ENCODE measurements at places on chromosomes 7 and 10. TPM values are rescaled to one million over a fixed set of nuclear protein-coding genes. Genes with fewer than 3 reads are reported as not detected.

Gene FOXP2
- 2.4 TPM for total RNA-seq

Gene KEL
- total RNA-seq = 0.62 TPM

Gene PWWP2B
- 22.3 TPM for total RNA-seq

Gene MUC12
- total RNA-seq = not detected

Gene FGL2
- 13.0 TPM for total RNA-seq

Gene ZCWPW1
- 4.4 TPM for total RNA-seq

- no peak for DNase-seq
These were observed 36.7 kb upstream of the CRTAC1 start for GRCh38 chr10:98067165-98067564.

DNA sequence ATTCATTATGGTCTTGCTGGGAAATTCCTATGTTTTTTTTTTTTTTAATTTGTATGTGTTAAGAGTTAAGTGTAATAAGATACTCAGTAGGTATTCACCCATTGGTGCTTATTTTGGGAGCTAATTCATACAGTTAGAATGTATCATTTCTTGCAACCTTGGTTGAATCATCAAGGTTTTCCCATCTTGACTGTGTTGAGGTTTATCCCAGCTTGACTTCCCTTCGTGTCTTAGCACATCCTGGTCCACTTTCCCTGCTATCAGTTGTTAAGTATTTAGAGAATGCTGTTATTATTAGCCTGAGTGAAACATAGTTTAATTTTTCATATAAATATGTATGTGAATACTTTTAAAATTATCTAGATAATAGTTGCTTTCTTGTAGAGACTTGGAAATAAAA is 20.8 kb downstream of the RALA start:
- DNase-seq = no peak

DNA sequence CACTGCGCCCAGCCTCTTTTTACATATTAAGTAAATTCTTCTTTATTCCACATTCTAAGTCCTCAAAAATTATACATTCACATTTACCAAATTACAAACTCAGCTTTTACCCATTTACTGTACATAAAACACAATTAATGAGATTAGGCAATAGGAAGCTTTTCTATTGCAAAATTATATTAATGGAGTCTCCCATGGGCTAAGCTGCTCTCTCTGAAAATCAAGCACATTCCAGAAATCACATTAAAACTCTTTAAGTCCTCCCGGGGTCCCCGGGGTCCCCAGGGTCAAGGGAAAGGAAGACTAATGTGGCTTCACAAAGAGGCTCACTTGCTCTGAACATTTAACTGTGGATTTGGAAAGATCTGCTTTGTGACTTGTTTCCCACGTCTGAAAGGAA is 127.4 kb upstream of the KMT2E start:
- DNase-seq = no peak

- DNase-seq = no peak
These were observed 57.7 kb downstream of the TNPO3 start for GRCh38 chr7:128997181-128997580.

DNA sequence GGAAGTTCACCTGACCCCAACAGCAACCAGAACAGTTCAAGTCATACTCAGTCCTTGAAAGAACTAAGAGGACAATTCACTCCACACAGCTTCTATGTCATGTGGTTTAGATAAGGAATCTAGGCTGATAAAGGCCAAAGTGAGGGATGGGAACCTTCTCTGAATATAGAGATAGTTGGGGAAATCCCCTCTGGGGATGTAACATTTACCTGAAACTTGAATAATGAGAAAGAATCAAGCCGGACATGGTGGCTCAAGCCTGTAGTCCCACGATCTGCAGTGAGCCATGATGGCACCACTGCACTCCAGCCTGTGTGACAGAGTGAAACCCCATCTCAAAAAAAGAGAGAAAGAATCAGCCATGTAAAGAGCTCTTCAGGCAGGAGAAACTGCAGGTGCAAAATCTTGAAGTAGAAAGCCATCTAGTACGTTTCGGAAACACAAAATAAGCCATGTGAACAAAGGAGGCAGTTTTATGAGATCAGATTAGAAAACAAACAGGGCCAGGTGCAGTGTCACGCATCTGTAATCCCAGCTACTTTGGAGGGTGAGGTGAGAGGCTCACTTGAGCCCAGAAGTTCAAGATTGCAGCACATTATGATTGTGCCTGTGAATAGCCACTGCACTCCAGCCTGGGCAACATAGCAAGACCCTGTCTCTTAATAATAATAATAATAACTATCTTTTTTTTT is 4.5 kb upstream of the DNMBP start:
- DNase-seq = no peak

- no peak for DNase-seq
These were observed 511.2 kb downstream of the TCERG1L start for GRCh38 chr10:130800281-130800680.

DNA sequence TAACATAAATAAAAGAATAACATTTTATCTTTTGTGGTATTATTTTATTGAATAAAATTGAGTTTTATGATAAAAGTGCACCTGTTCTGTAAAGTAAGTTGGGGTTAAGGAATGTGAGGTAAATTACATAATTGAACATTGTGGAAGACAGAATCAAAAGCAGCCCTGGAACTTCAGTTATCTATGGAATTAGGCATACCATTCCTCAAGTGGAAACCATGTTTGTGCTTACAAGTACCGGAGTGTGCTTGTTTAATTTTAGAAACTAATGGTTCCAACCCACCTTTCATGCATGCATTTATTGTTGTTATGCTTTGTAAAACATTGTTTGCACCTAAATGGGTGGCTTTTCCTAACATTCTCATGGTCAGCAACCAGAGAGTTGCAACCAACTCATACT is 28.0 kb downstream of the RBM17 start:
- DNase-seq = no peak

DNA sequence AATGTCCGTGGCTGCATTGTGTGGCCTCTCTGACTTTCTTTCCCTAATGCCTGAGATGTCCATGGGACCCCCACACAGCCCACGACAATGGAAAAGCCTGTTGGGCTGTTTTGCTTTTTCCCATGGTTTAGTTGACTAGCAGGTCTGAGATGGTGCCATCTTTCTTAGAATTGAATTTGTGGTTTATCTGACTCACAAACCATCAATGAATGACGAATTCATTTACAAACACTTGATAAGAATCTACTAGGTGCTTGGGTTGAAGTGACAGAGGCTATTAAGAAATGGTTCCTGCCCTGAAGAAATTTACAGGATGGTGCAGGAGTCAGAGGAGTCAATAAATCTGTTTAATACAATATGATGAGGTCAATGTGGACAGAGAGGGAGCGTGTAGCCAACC is 75.4 kb downstream of the OTUD1 start:
- DNase-seq = no peak

DNA sequence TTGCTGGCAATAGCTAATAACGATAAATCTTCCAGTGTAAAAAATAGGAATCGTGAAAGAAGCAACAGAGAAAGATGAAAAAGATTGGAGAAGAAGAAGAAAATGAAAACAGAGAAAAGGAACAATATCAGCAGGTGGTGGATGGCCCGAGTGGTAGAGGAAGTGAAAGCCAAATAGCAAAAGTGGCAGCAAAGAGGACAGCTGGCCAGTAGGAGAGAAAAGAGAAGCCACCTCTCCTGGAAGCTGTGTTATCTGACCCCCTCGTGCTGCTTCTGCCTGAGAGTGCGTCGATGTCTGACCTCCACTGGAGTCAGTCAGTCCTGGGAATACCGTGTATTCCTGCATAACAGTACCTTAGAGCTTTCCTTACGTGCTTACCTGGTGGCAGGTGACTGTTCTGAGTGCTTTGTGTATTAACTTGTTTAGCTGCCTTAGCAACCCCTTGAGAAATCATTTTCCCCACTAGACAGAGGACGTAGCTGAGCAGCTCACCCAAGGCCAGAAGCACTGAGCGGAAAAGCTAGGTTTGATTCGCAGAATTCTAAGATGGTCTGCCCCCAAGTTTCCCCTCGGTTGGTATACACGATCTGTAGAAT is 88.3 kb downstream of the CHN2 start:
- no peak for DNase-seq

- no peak for DNase-seq
These were observed 339.2 kb upstream of the PODXL start for GRCh38 chr7:131895541-131896164.

DNA sequence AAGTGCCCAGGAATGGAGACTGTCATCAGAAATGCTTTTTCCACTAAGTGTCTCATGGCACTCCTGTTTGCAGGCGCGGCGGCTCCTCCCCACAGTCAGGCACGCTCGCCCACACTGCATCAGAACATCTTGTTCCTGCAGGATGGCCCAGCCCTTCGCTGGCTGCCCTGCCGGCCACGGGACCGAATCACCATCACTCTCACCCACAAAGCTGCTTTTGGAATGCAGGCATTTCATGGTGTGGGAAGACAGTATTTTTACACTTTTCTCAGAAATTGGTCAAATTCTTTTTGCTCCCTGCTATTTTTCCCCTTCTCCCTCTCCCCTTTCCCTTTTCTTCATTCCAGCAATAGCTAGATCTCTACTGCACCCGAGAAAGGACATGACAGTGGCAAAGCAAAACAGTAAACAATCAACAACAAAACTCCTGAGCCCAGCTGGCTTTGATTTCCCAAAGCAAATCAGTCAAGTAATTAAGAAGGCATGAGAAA is 176.1 kb upstream of the TNS3 start:
- no peak for DNase-seq

- no peak for DNase-seq
These were observed 242.2 kb downstream of the TSPAN12 start for GRCh38 chr7:120615703-120616102.

GRCh38 chr10:129968853-129969183 is 4.7 kb upstream of the EBF3 start:
- DNase-seq = no peak

DNA sequence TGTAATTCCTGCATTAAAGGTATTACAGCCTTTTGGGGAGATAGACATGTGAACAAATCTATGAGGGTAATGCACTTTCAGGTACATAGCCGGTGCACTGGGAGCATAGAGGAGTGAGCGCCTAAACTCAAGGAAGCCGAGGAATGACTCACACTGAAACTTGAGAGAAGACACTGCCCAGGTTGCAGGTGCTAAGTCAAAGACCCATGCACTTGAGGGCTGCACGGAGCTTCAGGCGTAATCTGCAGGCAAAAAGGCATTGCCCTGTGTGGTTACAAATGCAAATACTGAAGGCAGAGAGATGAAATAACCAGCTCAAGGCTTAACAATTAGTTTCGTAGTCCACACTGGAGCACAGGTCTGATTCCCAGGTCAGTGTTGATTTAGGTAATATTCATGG is 51.0 kb upstream of the OSBPL3 start:
- DNase-seq = no peak

DNA sequence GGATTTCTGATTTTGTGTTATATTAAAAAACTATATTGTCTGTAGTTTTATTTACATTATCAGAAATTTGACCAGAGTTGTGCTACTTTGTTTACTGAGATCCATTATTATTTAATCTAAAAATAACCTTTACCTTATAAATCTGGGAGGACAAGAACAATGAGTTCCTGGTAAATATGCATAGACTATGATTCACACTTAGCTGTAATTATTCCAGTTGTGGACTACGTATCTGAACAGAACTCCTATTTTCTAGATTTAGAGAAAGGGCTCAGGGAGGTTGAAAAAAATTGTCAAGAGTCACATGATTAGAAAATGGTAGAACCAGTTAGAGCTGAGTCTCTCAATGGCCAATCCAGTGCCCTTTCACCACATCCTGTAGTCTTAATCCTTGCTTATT is 4.2 kb upstream of the GPR158 start:
- no peak for DNase-seq

GRCh38 chr10:120607016-120607709 is 150.1 kb downstream of the PLPP4 start:
- no peak for DNase-seq

GRCh38 chr10:70417568-70417967 is 13.6 kb downstream of the EIF4EBP2 start:
- no peak for DNase-seq
